Thymus (tissue), 14 donors: ENCODE measurements at places on chromosomes 4 and X.

DNA sequence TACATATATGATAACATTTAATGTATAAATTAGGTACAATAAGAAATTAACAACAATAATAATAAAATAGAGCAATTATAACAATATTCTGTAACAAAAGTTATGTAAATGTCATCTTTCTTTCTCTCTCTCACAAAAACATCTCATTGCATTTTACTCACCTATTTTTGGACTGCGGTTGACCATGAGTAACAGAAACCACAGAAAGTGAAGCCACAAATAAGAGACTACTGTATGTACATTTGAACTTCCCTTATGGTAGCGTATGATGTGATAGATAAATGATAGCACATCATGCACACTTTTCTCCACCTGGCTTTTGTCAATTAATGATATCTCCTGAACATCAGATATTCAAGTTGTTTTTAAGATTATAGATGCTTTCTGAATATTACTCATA, 80.5 kb downstream of the HNRNPD start:
- no peak for DNase-seq

GRCh38 chr4:158861766-158862165, 92.9 kb downstream of the FNIP2 start:
- DNase-seq, result no peak

DNA sequence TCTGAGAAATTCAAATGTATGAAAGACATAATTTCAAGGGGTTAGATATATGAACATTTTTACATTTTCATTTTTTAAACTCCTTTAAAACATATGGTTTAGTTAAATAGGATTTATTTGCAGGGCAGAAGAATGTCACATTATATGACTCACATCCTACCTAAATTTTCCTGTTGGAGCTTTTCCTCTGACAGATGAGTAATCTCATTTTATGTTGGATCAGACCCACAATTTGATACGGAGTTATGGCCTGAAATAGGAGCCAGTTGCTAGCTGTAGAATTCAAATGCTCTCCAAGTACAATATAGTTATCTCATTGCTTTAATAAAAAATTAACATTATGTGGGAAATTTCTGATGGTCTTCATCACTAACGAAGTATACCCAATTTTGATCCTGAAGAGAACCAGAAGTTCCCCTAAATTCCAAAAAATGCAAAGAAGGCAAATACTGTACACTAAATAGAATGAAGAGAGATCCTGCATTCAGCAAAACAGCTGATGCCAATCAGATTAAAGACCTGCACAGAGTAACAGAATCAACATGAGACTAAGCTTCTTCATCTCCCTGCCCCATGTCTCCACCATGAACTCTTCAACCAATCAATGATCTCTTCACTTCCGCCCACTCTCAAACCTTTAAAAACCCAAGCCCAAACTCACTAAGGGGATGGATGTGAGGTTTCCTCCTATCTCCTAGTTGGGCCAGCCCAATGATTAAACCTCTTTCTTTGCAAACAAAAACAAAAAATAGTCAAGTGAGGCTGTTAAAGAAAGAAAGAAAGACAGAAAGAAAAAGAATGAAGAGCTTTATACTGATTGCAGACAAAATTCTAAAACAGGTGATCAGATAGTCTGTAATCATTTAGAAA, 10.9 kb upstream of the EXOSC9 start:
- DNase-seq, result no peak

- no peak for DNase-seq
These were observed 33.9 kb downstream of the TRPC5 start for GRCh38 chrX:112048707-112049106.

DNA sequence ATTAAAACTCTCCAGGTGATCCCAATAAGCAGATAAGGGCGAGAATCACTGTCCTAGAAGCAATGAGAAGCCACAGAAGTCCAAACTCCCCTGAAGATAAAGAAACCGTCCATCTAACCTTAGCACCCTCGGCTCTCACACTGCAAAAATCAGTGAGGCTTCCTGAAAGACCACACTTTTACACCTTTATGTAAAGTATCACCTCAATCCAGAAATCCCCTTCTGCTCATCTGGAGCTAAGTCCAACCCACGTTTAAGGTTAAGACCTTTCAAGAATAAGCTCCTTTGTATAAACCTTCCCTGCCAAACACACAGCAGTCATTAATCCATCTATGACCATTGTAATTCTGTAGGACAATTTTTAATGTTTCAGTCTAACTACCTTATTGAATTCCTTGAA, 41.7 kb downstream of the LIN54 start:
- DNase-seq, result no peak

GRCh38 chr4:163697121-163697520, 202.6 kb downstream of the TMA16 start:
- DNase-seq, result no peak

- DNase-seq, result no peak
These were observed 78.5 kb upstream of the SPANXC start for GRCh38 chrX:141320801-141321200.

DNA sequence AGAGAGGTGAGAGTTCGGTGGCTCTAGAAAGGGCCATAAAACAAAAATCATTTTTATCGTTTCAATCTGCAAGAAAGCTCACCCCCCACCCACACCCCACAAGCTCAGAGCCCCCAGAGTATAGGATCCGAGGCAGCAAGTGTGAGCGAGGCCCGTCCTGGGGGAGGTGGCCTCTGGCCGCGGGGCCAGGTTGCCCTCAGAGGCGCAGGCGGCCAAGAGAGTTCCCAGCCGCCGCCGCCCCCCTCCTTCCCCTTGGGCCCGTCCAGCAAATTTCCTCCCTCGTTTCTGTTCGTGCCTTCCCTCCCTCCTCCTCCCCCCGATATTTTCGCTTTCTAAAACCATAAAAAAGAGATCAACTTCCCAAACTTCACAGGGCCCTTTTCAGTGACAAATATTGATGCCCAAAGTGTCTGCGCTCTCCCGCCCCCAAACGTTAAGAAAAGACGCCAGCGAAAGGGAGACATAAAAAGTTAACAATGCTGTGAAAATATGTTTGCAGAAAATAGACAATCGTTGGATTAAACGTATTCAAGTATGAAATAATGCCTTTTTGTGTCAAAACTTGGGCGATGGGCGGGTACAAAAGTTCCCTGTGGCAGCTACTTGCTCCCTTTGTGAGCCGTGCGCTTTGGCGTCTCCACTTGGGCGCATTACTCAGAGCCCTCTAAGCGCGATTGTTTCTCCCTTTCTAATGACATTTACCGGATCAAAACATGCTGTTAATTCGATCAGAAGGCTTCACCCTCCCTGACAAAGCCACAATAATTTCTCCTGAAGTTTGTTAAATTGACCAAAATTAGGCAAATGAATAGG, 1.1 kb upstream of the HELT start:
- no peak for DNase-seq

- no peak for DNase-seq
These were observed 39.8 kb downstream of the PLK4 start for GRCh38 chr4:127920521-127920920.

DNA sequence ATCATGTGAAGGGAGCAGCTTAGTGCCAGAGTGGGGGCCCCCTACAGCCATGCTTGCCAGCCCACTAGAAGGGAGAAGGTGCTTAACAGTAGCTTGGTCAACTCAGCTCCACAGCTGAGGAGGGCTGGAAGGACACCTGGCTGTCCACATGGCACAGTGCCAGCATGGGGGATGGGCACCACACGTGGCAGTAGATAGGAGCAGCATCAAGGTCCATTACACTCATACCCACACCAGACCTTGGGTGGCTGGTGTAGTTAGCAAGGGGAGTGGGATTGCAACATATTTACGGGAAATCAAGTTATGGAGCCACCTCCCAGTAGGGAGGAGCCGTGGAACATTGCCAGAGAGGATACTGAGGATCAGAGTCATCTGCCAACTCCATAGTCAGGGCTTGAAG, 37.9 kb upstream of the SLC4A4 start:
- no peak for DNase-seq

- no peak for DNase-seq
These were observed 33.3 kb upstream of the VCX2 start for GRCh38 chrX:8204169-8204935.

DNA sequence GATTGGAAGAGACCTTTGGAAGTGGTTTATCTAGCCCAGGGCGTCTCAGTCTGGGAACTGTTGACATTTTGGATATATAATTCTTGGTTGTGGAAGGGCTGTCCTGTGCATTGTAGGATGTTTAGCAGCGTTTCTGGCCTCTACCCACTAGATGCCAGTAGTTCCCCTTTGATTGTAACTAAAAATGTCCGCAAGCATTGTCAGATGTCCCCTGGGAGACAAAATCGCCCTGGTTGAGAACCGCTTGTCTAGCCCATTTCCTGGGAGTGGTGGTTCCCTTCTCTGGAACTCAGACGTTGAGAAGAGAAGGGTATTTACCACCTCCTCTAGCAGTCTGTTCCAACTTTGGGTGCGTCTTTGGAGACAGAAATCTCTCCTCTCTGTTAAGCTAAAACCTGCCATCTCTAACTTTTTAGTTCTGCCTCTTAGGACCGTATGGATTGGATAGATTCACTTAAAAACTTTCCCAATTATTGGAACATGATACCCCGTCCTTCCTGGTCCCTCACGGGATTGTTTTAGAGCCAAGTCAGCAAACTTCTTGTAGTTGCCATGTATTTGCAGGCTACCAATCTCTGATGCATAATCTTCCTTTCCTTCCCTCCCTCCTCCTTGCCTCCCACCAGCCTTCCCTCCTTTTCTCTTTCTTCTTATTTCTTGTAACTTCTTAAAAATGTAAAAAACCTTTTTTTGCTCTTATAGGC, 13.9 kb downstream of the TMEM165 start:
- no peak for DNase-seq

DNA sequence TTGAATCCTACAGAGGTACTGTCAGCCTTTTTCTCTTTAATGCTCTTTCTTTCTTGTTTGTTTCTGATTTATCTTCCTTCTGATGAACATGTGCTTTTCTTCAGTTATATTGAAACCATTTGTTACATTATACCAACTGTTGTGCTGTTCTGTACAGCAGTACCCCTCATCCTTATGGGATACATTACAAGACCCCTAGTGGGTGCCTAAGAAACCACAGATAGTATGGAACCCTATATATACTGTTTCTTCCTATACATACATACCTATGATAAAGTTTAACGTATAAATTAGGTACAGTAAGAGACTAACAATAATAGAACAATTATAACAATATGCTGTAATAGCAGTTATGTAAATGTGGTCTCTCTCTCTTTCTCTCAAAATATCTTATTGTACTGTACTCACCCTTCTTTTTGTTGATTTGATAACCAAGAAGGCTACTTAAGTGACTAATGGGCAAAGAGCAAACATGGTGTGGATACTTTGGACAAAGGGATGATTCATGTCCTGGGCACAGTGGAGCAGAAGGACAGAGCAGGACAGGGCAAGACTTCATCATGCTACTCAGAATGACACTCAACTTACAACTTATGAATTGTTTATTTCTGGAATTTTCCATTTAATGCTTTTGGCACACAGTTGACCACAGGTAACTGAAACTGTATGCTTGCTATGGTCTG, 10.7 kb upstream of the YIPF7 start:
- no peak for DNase-seq
